ENCODE measurements at places on chromosomes 12 and 14.

- no peak for DNase-seq
Observed at GRCh38 chr12:128474916-128475315, 207.9 kb downstream of the TMEM132C start.

GRCh38 chr12:51911788-51912711 is 4.7 kb downstream of the ACVRL1 start:
- no peak for DNase-seq

DNA sequence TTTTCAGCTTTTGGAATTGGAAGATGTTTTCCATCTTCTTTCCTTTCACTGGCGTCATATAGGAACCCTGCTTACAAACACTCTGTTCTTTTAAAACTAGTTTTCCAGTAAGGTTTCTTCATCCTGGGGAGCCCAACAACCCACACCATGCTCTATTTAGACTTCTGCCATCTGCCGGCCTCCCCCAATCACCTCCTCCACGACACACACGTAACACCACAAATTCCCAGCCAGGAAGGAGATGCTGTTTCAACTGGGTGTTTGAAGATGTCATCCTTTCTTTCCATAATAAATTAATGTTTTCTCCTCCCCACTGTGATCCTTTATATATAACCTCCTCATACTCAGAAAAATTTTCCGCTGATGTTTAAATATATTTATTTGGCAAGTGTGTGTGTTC is 231.4 kb upstream of the DDHD1 start:
- DNase-seq = no peak

- no peak for DNase-seq
Observed at GRCh38 chr12:97960225-97960624, 497.6 kb downstream of the RMST start.

- peak; percentile 81 for DNase-seq
Observed at GRCh38 chr12:563250-563781, 99.9 kb downstream of the NINJ2 start.

GRCh38 chr14:105384605-105385321 is 13.6 kb upstream of the TEX22 start:
- DNase-seq = no peak

- DNase-seq = no peak
Observed at GRCh38 chr12:112349431-112349830, 32.8 kb downstream of the HECTD4 start.

GRCh38 chr14:103123634-103124500 is 606 bp downstream of the TNFAIP2 start:
- no peak for DNase-seq

DNA sequence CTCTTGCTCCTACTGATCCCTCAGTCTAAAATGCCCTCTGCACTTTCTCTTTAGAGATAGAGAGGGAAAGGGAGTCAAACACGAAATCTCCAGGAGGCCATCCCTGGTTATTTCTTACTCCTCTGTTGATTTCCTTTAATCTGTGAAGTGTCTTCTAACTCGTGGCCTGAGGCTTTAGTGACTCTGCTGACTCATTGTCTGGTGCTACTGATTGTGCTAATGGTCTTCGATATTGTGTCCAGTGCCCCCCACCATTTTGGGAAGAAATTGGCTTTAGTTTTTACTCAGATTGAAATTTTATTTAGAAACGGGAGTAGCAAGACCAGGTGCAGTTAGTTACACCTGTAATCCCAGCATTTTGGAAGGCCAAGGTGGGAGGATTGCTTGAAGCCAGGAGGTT is 839 bp downstream of the CLEC9A start:
- DNase-seq = no peak

- DNase-seq = no peak
Observed at GRCh38 chr12:50061946-50062686, 4.7 kb downstream of the ASIC1 start.

- DNase-seq = peak; percentile 45
Observed at GRCh38 chr14:74941676-74942097, 13.7 kb downstream of the PGF start.

DNA sequence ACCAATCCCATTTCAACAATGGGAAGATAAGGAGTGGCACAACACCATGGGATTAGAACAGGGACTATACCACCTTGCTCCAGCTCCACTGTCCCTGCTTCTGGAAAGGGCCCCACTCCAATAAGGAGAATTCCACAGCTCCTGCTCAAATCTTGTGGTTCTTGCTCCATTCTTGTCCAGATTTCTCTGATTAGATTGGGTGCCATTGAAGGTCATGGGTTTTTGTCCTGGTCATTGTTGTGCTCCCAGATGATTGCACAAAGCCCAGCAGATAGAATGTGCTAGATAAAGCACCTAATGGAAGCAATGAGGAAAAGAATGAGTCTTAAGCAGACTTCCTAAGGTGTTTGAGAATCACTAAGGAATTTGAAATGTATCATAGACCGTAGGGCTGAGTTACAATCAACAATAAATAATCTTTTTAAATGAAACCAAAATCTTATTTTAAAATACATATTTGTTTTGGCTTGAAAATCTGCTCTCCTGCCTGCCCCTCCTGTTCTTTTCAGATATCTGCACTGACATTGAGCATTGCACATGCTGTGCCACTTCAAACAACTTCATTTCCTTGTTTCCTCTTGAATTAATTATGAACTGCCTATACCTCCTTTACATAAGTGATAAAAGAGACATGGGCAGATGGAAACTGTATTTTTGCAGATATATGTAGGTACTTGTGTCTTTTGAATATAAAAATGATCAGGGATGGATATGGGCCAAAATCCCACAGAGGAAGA is 115.9 kb downstream of the FGD4 start:
- DNase-seq = no peak

- DNase-seq = peak; percentile 34
Observed at GRCh38 chr12:111426344-111427185, 20.8 kb downstream of the SH2B3 start.

GRCh38 chr12:64450711-64451486 is 1.0 kb upstream of the TBK1 start:
- DNase-seq = no peak

DNA sequence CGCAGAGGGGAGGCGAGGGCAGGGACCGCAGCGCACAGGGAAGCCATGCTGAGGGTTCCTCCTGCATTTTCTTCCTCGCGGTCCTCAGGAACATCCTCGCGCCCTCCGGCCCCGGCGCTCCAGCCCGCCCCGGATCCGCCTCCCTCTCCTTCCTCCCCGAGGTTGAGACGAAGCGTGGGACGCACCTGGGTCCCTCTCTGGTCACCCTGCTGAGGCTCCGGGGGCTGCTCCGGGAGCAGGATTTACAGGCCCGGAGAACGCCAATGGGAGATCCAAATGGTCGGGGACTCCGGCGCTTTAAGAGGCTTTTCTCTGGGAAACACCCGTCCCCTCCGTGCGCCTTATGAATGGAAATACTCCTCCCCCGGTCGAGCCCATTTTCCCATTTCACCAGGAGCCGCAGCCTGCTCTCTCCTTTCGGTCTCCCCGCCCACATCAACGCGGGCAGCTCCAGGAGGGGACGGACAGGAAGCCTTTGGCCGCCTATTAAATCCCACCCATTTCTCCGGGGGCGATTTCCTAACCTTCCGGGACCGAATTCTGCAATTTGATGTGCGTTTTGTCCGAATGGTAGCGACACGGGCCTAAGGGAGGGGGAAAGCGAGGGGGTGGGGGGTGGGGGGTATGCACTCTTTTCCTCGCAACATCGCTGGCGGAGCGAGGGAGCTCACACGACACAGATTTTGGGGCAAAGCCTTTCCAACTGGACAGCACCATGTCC is at the start of gene UNC79:
Gene UNC79 (plus strand): TSS at position 625 of the 721 bp plus-strand sequence. CDS start 91 bp downstream, at position 716.
- no peak for DNase-seq

GRCh38 chr12:130104571-130105106 is 57.6 kb upstream of the FZD10 start:
- DNase-seq = no peak

- DNase-seq = no peak
Observed at GRCh38 chr12:127293507-127294310, 973.3 kb upstream of the TMEM132C start.

GRCh38 chr12:92438641-92439419 is 264.0 kb upstream of the PLEKHG7 start:
- no peak for DNase-seq

DNA sequence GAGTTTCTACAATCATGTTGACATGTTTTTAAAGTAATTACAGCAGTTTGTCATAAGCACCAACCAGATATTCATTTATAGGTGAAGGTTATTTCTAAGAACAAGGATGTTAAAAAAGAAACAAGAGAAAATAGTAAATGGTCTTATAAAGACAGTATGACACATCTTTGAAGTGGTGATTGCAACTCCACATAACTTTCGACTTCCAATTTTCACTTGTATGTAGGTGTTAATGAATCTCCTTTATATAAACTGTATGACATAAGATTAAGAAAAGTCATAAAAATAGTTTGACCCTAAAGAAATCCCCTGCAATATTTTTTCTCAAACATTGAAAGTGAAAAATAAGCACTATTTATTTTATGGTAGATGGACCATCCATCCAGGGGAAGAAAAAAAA is 144.8 kb upstream of the PTPRQ start:
- DNase-seq = no peak

DNA sequence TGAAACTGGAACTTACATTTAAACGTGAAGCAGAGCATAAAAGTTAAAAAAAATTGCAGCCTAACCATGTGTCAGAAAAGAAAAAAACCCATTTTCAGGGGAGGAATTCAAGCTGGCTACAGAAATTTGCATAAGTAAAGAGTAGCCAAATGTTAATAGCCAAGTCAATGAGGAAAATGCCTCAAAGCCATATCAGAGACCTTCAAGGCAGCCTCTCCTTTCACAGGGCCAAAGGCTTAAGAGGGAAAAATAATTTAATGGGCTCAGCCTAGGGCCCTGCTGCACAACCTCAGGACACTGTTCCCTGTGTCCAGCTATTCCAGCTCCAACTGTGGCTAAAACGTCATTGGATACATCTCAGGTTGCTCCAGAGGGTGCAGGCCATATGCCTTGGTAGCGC is 749.5 kb downstream of the FLRT2 start:
- no peak for DNase-seq

- DNase-seq = no peak
Observed at GRCh38 chr14:50520947-50521815, 11.2 kb downstream of the MAP4K5 start.

GRCh38 chr12:3199551-3200031 is 122.4 kb downstream of the TSPAN9 start:
- DNase-seq = no peak

GRCh38 chr12:26092346-26093105 is 32.3 kb downstream of the BHLHE41 start:
- no peak for DNase-seq

DNA sequence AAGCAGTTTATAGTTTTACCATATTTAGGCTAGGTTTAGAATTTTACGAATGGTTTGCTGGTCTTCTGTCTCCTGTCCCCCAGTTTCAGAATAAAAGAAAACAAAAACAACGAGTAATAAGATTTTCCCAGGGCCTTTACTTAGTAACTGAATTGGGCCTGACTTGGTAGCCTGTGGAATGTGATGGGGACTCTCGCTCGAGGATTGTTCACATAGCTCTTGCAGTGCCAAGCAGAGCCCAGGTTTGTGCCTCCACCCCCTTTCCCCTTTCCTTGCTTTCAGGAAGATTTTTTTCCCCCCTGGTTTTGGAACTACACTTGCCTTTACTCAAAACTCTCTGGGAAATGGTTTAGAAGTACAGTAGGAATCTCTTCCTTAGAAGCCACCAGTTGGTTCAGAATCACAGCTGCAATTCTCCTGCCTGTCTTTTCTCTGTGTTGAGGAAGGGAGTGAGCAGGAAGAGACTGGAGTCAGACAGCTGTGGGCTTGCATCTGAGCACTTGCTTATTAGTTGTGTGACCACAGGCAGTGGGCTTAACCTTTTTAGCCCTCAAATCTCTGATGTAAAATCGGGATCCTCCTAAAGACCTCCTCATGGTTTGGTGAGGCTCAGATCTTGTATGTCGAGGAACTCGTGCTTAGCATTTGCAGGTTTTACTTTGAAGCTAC is 501.2 kb downstream of the PCNX1 start:
- no peak for DNase-seq
